ENCODE measurements at places on chromosomes 13 and 19.

DNA sequence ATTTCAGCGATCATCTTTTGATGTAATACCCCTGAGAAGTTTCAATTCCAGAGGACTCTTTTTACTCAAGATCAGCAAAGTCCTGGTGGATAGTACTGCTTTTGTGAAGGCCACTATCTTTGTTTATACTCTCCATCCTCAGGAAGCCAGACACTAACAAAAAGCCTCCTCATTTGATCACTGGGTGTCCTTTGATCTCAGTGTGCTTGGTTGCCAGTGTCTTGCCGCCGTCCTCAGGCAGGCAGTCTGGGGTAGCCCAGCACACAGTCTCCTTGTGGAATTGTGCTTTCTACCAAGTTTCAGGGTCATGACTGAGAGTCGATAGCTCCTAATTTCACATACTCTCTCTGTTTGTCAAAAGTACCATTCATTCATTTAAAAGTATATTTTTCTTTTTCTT lies 762.2 kb downstream of the EFNB2 start:
- no peak for DNase-seq

- peak; percentile 56 for DNase-seq
These were observed 3.6 kb downstream of the GPR4 start for GRCh38 chr19:45598267-45599001.

DNA sequence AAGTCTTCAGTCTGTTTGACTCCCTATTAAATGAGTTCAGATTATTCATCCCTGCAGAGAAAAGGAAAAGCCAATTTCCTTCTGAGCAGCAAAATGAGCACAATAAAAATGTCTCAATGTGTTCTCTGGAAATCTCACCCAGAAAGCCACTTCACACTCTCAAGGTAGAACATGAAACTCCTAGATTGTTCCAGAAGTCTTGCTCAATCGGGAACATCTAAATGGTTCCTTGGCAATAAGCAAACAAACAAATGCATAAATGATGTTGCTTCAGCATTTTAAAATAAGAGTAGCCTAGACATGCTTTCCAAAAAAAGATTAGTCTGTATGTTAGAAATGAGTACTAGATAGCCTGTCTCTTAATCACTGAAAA lies 59.7 kb upstream of the TNFRSF19 start:
- DNase-seq, result no peak

- DNase-seq, result peak; percentile 23
These were observed 2.5 kb downstream of the RPS9 start for GRCh38 chr19:54203151-54203611.

All from B cell (primary cell).